Peyer's patch (tissue), 4 donors: ENCODE measurements at places on chromosomes 7 and 10. TPM values are rescaled to one million over a fixed set of nuclear protein-coding genes. Genes with fewer than 3 reads are reported as not detected.
A peak's percentile ranks its signal among the peaks of the same experiment; 100 is the strongest.

AKR1D1 gene
- total RNA-seq, result not detected

DNA sequence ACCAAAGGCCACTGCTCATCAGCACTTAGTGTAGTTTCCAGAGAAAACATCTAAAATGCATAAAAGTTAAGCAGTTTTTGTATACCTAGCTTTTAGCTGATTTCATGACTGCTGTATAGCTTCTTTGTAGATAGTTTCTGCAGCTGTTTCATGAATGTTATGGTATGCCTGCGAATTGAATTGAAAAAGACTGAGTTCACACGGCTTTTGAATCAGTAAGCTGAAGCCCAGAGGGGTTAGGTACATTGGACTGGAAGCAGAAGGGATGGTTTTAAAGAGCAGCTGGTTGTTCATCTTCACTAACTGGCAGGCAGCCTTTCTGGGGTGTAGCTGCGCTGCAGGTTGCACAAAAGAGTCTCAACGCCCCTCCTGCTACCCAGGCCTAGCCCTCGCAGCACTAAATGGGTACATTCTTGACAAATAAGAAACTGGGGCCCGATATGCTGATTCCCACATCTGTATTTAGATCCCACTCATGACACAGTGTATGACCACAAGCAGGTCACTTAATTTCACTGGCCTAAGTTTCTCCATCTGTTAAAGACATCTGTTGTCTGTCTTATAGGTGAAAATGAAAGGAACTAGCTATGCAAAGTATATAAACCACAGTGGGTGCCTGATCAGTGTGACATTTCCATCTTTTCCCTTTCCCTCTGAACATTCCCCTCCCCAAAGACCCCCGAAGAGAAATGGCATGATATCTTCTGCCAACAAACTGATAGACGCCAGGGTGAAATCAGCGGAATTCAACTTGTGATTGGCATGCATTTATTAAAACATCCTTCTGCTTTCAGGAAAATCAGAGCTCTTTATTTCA, 85.9 kb upstream of the AGBL3 start:
- peak overlapping the region; percentile 38 for H3K27ac ChIP-seq
- DNase-seq, result no peak
- H3K4me3 ChIP-seq, result no peak overlapping the region
- H3K4me1 ChIP-seq, result no peaks in the 10 kb centered on the region
- H3K36me3 ChIP-seq, result no peaks in the 10 kb centered on the region
- H3K27me3 ChIP-seq, result no peaks in the 10 kb centered on the region

GRCh38 chr7:150881189-150881588, 28.9 kb downstream of the AOC1 start:
- H3K4me3 ChIP-seq, result no peak overlapping the region
- no peaks in the 10 kb centered on the region for H3K27me3 ChIP-seq
- H3K4me1 ChIP-seq, result no peaks in the 10 kb centered on the region
- no peaks in the 10 kb centered on the region for H3K36me3 ChIP-seq

DNA sequence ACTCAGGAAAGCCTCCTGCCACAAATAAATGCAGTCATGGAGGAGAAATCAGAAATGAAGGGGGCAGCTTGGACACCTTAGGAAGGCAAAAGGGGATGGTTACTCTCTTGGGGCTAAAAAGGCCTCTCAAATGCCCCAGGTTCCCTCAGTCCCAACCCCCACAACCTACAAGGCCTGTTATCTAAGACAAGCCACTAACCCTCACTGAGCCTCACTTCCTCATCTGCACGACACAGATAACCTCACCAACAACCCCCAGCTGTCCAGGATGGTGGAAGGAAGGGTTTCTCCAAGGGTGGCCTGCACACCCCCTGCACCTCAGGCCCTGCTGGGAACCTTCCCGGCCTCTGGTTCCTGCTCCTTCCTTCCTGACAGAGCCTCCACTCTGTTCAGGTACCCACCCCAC, 29.2 kb downstream of the SORBS1 start:
- H3K27ac ChIP-seq, result no peak overlapping the region
- no peaks in the 10 kb centered on the region for H3K4me1 ChIP-seq
- no peak overlapping the region for H3K4me3 ChIP-seq
- DNase-seq, result no peak
- H3K36me3 ChIP-seq, result no peaks in the 10 kb centered on the region

GRCh38 chr10:128774979-128775378, 648.8 kb upstream of the MKI67 start:
- H3K36me3 ChIP-seq, result no peaks in the 10 kb centered on the region
- DNase-seq, result no peak
- H3K27ac ChIP-seq, result no peak overlapping the region

GRCh38 chr10:511849-512191, 177.6 kb downstream of the DIP2C start:
- no peak overlapping the region for H3K27ac ChIP-seq
- no peaks in the 10 kb centered on the region for H3K4me1 ChIP-seq
- no peaks in the 10 kb centered on the region for H3K36me3 ChIP-seq
- no peaks in the 10 kb centered on the region for H3K27me3 ChIP-seq
- H3K4me3 ChIP-seq, result no peak overlapping the region
